ENCODE measurements at places on chromosomes 5 and 9. TPM values are rescaled to one million over a fixed set of nuclear protein-coding genes. Genes with fewer than 3 reads are reported as not detected.

GRCh38 chr9:86893811-86894490 is 53.4 kb downstream of the GAS1 start:
- no peak for DNase-seq

Gene TMEM171
- total RNA-seq = not detected

DNA sequence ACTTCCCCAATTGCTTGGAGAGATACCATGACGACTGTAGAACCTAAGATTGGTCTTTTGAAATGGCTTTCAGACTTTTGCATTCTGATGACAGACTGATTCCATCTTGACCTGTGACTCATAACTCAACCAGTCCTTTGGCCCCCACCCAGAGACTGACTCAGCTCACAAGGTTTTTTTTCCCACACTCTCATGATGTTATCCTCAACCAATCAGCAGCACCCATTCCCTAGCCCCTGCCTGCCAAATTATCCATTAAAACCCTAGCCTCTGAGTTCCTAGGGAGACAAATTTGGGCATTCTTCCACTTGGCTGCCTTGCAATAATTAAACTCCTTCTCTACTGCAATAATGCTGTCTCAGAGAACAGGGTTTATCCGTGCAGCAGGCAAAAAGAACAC is 1263.3 kb upstream of the CDH9 start:
- DNase-seq = no peak

GRCh38 chr5:116524051-116524904 is 50.3 kb downstream of the SEMA6A start:
- no peak for DNase-seq

- no peak for DNase-seq
These were observed 4.4 kb upstream of the PDE6A start for GRCh38 chr5:149948993-149949392.

- DNase-seq = no peak
These were observed 191.3 kb upstream of the RASA1 start for GRCh38 chr5:87076411-87076810.

- DNase-seq = peak; percentile 51
These were observed 15.7 kb downstream of the NACC2 start for GRCh38 chr9:136079211-136079915.

DNA sequence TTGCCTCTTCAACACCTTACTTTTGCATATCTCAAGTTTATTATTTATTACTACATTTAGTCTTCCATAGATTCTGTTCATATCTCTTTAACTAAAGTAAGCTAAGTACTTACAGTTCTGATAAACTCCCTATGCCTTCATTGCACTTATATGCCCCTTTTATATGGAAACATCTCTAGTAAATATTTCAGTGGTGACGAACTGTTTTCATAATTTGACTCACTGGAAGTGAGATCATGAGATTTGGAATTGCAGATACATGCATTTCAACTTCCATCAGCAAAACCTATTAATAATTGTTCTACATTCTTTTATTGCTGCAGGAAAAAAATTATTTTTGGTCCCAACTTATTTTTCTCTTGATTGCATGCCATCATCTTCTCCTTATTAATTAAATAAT is 263.5 kb downstream of the CD180 start:
- DNase-seq = no peak

Gene NUP155
- total RNA-seq = 6.1 TPM

Gene PRRX2
- total RNA-seq = 5.8 TPM

Gene NR3C1
- total RNA-seq = 44.5 TPM

DNA sequence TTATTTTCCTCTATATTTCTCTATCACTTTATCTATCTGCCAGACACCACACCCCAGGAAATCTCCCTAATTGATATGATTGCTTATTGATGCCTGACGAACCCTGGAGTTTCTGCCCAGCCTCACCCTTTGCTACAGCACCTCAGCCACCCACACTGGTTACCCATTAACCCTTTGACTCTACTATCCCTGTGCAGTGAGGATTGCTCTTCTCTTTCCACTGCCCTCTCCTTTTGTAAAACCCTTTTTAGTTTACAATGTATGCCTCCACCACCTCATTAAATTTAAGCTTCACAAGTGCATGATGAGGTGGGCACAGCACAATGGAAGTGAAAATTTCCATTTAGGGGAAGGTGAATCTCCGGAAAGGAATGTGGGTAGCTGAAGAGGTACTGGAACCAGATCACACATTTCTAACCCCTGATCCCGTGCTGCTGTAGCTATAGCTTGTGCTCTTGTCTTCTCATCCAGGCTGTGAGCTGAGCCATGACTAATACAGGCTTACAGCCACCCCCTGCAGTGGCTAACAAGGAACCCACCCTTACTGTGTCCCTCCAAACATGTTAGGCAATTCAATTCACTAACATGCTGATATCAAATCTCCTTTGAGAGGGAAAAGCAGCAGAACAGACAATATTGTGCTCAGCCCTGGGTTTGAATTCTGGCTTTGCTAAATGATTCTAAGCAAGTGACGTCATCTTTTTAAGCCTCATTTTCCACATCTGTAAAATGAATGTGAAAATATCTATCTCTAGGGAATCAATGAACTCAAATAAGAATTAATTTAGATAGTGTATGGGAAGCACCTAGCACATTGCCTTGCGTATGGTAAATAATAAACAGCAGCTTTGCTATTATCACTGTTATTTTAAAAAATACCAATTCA is 186.9 kb upstream of the TRIM32 start:
- DNase-seq = no peak

Gene PCAT7
- total RNA-seq = not detected

DNA sequence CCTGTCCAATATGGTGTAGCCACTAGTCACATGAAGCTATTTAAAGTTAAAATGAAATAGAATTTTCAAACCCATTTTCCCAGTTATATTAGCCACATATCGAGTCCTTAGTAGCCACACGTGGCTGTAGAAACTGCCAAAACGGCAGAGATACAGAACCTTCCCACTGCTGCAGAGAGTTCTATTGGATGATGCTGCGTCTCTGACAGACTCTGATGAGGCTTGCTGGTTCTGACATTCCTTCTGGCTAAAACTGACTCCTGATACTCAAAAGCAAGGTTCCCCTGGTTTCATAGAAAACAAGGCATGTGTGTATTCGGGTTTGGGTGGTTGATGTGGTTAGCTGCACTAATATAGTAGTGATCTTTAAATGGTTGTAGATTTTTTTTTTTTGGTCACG is 91.5 kb downstream of the TLE4 start:
- DNase-seq = no peak

- DNase-seq = no peak
These were observed 49.2 kb downstream of the OXCT1 start for GRCh38 chr5:41821051-41821450.

DNA sequence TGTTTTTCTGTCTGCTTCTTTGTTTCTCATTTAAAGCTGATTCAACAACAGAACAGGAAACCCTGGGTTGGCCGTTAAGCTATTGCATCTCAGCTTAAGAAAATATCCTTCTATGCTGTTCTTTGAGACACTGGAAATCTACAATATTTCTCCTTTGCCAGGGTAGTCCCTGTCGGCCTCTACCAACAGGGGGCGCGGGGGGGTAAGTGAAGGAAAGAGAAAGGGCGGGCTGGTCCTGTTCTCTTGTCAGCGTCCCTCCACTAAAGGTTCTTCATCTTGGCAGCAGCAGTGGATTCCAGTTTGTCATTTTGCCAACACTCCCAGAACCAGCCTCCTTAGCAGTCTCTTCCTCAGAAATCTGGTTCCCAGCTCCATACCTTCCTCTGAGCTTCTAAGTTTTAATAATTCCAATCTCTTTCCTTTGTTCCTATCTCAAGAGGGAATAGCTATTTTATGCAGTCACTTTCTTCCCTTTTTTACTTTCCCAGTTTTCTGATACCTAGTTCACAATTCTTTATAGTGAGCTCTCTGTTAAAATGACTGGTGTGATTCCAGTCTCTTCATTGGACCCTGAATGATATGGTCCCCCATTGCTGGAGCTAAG is 222.3 kb downstream of the GLIS3 start:
- DNase-seq = no peak

- no peak for DNase-seq
These were observed 654.8 kb downstream of the PRELID2 start for GRCh38 chr5:145180371-145180770.

DNA sequence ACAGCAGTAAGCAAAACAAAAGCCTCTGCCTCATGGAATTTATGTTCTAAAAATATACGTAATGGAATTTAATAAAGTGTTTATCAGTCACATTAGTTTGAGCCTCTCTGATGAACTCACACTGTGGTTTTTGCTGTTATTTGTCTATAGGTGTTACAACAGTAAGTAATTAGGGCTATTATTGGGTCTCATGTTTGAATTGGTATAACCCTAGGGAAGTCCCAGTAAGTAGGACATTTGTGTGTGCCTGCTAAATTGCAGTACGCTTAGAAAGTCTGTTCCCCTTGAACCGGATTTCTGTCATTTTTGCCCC is 197.6 kb downstream of the NR3C1 start:
- no peak for DNase-seq

- no peak for DNase-seq
These were observed 5.8 kb upstream of the PAPPA start for GRCh38 chr9:116147821-116148220.

Gene POLR3G
- total RNA-seq = not detected
